SHP77 (cell line): ENCODE measurements at places on chromosomes 6 and 20.

DNA sequence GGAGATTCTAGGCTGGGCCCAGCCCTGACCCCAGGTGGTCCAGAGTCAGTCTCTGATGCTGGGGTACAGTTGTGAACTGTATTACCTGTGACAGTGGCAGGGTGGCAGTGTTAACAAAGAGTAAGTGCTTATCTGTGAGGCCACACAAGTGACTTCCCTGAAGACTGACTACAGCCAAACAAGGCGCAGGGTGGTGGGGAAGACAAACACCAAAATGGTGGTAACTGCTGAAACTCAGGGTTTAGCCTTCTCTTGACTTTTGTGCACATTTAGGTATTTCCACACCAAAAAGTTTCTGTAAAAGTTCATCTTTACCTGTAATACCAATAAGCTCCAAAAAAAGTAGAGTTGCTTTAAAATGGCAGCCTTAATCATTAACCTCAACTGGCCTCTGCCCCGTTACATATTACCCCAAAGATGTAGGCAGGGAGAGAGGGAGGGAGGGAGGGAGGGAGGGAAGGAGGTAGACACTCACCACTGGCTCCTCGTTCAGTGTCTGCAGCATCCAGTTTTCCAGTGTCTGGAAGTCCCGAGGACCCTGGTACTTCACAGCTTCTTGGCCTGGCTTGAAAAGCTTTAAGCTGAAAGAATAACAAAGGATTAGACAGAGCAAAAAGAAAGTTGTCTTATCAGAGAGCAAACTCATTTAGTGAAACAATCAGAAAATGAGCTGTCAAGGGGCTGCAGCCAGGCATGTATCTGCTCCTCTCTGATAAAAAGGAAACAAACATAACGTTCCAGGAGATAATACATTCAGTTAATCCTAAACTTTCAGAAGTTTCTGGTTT is 11.3 kb downstream of the TXNDC5 start:
- DNase-seq: peak; percentile 1

GRCh38 chr6:39224011-39224410 is 5.3 kb downstream of the KCNK5 start:
- DNase-seq: no peak

GRCh38 chr20:20206788-20207187 is 154.5 kb downstream of the CFAP61 start:
- DNase-seq: no peak

DNA sequence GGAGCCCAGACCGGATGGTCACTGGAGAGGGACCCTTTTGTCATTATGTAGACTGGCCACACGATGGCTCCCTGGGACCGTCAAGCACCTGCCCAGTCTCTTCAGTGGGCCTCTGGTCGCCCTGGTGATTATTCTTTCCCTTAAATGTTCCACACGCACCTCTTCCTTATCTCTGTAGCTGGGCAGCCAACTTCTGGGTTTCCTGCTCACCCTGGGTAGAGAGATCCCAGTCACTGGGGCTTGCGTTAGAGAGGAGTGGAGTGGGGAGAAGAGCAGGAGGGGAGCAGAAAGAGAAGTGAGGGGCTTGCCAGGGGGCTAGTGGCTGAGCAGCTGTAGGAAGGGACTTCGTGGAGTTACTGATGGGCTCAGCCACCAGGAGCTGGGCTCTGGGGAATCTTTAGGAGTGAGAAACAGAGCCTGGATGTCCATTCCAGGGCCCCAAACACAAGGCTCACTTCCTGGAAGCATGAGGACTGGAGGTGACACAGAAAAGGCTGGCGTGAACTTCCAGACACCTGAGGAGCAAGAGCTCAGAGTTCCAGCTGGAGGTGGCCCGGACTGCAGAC is 150.1 kb downstream of the DHX35 start:
- DNase-seq: peak; percentile 23

GRCh38 chr6:150413781-150414281 is 45.0 kb downstream of the IYD start:
- peak; percentile 14 for DNase-seq

DNA sequence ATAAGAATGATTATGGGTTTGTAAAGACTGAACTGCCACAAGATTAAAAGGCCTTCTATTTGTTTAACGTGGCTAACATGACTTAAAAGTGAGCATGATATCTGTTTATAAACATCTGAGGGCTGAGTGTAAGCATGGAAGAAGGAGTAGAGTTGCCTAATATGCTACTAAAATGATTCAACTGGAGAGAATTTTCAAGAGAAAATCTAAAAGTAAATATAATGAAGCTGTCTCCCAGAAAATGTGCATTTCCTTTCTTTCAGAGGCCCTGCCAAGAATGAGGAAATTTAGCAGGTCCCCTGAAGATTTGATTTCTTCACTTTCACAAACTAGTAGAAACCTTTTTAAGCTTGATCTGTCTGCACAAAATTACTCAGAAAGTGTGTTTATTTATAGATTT is 4.2 kb upstream of the EYA4 start:
- no peak for DNase-seq

DNA sequence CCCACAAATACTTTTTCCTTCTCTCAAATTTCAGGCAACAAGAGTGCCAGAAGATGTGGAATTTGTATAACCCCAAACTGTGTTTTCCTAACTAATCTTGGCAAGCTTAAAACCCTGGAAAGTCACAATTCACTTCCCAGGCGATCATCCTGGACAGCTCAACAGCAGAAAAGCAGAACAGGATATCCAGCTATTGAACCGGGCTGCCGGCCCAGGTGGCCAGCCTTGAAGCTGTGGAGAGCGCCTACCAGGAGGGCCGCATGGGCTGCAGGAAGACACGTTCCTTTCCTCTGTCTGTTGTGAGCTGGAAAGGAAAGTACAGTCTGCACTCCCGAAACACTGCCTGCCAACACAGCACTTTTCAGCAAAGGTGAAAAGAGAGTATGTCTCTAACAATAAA is 719.7 kb upstream of the MARCKS start:
- no peak for DNase-seq

- DNase-seq: peak; percentile 21
These were observed 36.9 kb upstream of the BLCAP start for GRCh38 chr20:37564388-37565133.

- DNase-seq: no peak
These were observed 279.9 kb upstream of the CDYL start for GRCh38 chr6:4496284-4496683.

- DNase-seq: no peak
These were observed 69.5 kb downstream of the LYRM4 start for GRCh38 chr6:5191222-5191621.

- no peak for DNase-seq
These were observed 33.6 kb downstream of the RPRD1B start for GRCh38 chr20:38066969-38067716.

DNA sequence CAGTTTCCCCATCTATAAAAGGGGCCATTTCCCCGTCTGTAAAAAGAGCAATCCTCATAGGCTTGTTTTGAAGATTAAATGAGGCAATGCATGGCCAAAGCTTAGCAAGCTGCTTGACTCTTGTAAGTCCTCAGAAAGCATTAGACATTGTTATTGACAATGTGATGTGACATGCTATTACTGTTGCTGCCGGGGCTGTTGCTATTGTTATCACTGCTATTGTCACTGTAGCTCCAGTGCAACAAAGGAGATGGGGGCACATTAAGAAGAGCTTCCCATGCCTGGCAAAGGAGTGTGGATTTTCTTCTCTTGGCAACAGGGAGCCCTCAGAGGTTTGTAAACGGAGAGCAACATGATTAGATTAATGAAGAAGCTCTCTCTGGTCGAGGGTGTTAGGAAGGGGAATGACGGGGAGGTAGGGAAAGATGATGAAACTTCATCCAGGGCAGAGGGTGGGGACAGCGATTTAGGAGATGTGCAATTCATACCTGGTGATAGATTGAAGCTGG is 33.1 kb upstream of the FAM83D start:
- DNase-seq: no peak

GRCh38 chr6:98971303-98971702 is 23.6 kb upstream of the FBXL4 start:
- DNase-seq: no peak

- DNase-seq: no peak
These were observed 12.4 kb upstream of the DACT2 start for GRCh38 chr6:168332020-168332419.

- DNase-seq: no peak
These were observed 1.3 kb upstream of the UNC5CL start for GRCh38 chr6:41040101-41040939.

DNA sequence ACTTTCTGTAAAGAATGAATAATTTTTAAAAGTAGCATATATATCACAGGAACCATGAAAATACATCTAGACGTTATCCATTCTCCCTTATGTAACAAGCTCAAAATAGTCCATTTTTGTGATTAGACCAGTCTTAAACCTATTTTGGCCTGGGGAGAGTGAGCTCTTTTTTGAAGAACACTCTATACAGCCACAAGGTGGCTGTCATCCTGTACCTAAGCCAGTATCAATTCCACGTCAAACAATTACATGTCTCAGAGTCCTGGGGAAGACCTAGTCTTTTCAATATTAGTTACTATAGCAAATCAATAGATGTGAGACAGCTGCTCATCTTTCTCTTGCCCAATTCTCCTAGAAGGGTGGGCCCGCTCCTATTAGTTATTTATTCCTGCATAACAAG is 28.4 kb downstream of the FBXO5 start:
- no peak for DNase-seq

DNA sequence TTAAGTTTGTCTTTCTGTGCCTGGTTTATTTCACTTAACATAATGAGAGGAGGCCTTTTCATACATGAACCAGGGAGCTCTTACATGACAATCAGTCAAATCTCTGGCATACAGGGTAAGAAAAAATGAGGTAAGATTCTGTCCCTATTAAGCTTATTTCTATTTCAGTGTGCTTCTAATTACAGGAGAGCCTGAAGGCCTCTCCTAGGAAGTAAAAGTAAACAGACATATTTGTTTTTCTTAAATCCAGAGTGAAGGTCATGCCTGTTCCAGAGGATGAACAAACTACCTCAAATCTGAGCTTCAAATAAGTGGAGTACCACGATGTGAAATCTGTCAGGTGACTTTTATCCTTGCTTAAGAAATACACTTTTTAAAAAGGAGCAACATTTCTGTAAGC is 72.6 kb downstream of the POPDC3 start:
- DNase-seq: no peak

DNA sequence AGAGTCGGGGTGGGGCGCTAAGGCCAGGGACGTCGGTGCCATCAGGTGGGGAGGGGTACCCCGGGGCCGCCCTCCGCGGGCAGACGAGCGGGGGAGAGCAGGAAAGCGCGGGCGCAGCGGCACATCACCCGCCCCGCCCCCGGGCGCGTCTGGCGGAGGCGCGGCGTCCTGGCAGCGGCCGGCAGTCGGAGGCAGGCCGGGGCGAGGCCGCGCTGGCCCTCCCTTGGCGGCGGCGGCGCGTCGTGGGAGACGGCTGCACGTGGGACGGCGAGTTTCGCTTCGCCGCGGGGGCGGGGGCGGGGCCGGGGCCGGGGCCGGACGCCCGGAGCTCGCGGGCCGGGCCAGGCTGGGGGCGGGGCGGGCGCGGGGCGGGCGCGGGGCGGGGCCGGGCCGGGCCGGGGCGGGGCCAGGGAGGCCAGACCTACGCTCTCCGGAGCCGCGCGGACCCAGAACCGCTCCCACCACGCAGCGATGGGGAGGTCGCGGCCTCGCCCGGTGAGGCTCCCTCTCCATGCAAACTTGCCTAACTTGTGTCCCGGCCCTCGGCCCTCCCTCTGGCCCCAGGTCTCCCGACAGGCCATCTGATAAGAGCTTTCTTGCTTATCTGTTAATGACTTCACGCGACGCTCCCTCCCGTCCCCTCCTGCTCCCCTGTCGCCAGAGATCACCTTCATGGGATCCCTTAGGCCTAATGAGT is 12.5 kb downstream of the ITPR3 start:
- DNase-seq: peak; percentile 28

- DNase-seq: no peak
These were observed 152.0 kb downstream of the FAM83B start for GRCh38 chr6:54998576-54998975.

- DNase-seq: no peak
These were observed 31.3 kb downstream of the CLIC5 start for GRCh38 chr6:45984347-45984746.
